NCI-H1105 treated with DMSO at 0.1 percent for 48 hours (cell line): ENCODE measurements at places on chromosomes 12 and 14.

GRCh38 chr12:34400986-34401658 is 378.8 kb downstream of the ALG10 start:
- DNase-seq, result no peak

- peak; percentile 34 for DNase-seq
These were observed 6.3 kb upstream of the NYNRIN start for GRCh38 chr14:24392325-24393091.

DNA sequence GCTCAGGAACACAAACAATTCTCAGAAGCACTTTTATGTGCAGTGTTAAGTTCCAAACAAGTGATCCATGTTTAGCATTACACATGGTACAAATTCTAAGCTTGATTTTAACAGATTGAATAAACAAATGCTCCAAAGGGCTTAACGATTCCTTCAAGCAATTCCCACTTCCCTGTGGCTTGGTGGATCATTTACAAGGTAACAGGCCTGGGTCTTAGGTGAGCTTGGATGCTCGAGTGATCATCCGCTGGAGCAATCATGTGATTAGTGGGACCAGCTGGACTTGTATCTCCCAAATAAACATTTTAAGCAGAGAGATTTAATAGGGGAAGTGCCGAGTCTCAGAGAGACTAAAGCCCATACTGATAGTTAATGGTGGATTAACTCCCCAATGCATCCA is 70.7 kb downstream of the CALM1 start:
- no peak for DNase-seq

GRCh38 chr14:29810682-29811081 is 117.0 kb downstream of the PRKD1 start:
- peak; percentile 97 for DNase-seq

DNA sequence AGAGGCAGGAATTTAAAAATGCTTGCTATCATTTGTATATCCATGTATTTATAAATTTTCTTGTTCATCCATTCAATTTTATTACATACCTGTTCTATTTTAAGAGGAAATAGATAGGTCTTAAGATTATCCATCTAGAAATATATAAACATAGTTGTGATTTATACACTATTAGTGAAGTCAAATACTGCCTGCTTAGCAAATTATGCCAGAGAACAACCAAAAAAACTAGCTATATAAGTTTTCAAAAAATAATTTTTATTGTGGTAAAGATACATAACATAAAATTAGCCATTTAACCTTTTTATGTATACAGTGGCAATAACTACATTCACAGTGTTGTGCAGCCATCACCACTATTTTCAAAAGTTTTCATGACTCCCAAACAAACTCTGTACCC is 237.3 kb downstream of the NPAS3 start:
- DNase-seq, result no peak

GRCh38 chr12:96447256-96447655 is 42.1 kb upstream of the CFAP54 start:
- no peak for DNase-seq

- DNase-seq, result no peak
These were observed 93.0 kb downstream of the PLEKHA5 start for GRCh38 chr12:19222558-19222957.
